NCI-H774 (cell line): ENCODE measurements at places on chromosomes 13 and 19.

- DNase-seq, result peak; percentile 90
These were observed 169.3 kb downstream of the COL4A1 start for GRCh38 chr13:110137680-110138009.

- no peak for DNase-seq
These were observed 802 bp downstream of the BCAM start for GRCh38 chr19:44809577-44810233.

DNA sequence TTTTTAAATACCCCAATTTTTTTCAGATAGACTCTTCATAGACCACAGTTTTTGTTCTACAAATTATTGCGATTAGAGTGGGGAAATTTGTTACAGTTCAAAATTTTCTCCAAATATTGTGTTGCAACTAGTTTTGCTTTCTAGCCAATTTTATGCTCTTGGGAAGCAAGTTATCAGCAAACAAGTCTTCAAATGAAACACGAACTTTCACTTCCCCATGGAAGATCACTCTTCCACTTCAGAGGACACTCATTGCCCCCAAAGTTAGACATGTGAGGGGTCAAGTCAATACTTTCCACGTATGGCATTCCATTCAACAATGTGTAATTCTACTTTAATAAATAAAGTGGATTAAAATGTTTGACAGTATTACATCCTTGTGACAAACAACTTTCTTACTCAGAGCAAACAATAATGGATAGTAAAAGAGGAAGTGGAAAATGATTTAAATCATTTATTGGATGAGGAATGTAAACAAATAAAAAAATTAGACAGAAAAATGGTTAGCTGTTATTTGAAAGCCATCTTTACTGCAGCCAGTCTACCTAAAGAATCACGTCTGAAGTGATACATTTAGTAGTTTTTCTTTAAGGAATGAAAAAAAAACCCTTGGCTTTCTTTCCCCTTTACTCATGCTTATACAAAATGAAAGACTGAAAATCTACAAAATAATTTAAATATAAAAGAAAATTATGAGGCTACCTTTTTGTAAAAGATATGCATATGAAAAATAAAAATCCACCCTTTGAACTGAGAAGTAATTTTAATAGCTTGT, 41.2 kb upstream of the TNFSF11 start:
- no peak for DNase-seq

DNA sequence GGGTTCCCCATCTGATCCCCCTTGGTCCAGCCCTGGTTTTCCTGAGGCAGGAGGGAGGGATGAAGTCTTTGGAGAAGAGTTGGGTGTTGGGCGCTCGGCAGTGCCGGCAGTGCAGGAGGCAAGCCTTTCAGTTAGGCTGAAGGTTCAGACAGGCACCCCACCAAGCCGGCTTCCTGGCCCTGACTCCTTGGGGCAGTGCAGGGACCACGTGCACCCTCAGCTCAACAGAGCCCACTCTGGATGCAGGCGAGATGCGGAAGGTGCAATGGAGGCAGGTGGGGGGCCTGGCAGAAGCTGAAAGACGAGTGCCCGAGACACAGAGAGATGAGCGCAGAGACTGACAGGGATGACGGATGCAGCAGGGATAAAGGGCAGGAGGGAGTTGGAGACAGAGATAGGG, 11.1 kb downstream of the MAMSTR start:
- DNase-seq, result no peak

DNA sequence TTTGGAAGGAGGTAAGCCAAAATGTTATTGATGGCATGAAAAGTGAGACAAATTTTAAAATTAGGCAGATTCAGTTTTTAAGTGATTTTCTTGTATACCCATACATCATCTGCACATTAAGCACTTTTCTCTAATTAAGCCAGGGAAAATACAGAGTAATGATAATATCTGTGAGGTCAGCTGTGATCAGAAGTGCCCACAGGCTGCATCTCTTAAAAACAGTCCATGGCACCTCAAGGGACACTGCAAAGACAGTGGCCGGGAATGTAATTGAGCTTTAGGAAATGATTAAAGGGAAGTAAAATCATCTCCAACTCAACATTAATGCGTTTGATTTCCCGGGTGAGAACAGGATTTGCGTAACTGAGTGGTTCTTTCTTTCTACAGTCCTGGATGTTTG, 2.0 kb downstream of the COL4A1 start:
- DNase-seq, result no peak

DNA sequence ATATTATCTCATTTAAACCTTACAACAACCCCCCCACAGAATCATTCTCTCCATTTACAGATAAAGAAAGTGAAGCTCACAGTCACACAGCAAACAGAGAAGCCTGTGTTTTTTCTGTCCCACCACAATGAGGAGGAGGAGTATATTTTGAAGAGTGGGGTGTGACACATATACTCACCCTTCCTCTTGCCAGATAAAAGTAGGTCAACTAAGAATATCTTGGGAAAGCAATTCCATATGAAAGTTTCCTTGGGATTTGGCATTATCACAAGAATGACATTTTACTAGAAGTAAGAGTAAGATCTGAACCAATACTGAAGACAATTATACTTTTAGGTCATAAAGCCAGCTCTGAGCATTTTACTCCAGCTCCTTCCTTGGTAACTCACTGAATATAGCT, 287.5 kb upstream of the HTR2A start:
- no peak for DNase-seq
